NCI-H2029 treated with DMSO at 0.1 percent for 48 hours (cell line): ENCODE measurements at places on chromosomes 1 and 21.

- DNase-seq: no peak
These were observed 439.4 kb downstream of the PTPRU start for GRCh38 chr1:29675481-29676263.

DNA sequence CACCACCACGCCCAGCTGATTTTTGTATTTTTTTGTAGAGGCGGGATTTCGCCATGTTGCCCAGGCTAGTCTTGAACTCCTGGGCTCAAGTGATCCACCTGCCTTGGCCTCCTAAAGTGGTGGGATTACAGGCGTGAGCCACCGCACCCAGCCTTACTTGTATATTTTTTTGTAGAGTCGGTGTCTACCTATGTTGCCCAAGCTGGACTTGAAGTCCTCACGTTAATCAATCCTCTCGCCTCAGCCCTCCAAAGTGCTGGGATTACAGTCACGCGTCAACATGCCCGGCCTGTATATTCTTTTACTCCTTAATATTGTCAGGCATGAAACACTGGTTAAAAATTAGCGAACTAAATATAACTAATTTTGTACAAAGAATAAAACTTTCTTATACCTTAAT lies 5.5 kb upstream of the TOMM20 start:
- no peak for DNase-seq

- DNase-seq: no peak
These were observed 195.6 kb upstream of the ZRANB2 start for GRCh38 chr1:71276466-71276865.

DNA sequence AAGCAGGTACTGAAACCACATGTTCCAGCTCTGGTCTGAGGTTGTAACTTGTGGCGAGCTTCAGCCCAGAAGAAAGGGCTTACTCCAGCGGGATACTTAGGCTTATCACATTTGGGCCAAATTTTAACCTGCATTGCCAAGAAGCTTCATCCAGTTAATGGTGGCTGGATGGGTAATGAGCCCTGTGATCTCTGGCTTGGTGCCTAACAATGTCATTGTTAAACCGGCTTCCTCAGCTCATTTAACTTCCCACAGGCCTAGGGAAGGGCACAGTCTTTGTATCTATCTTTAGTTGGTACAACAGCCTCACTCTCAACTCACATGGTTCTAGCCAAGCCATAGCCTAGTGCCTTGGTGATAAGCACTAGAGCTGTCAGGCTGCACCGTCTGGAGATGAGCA lies 43.6 kb upstream of the CCDC190 start:
- no peak for DNase-seq

- no peak for DNase-seq
These were observed 220.6 kb upstream of the PKN2 start for GRCh38 chr1:88463401-88463985.

DNA sequence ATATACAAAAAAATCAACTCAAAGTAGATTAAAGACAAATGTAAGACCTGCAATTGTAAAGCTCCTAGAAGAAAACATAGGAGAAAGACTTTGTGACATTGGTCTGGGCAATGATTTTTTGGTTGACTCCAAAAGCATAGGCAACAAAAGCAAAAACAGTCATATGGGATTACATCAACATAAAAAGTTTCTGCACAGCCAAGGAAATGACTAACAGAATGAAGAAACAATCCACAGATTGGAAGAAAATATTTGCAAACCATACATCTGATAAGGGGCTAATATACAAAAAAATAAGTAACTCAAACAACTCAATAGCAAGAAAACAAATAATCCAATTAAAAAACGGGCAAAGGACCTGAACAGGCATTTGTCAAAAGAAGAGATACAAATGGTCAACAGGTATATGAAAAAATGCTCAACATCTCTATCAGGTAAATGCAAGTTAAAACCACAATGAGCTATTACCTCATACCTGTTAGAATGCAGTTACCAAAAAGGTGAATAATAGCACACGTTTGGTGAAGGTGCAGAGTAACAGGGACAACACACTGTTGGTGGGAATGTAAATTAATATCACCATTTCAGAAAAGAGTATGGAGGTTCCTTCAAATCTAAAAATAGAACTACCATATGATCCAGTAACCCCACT lies 173.7 kb upstream of the COA6 start:
- no peak for DNase-seq

DNA sequence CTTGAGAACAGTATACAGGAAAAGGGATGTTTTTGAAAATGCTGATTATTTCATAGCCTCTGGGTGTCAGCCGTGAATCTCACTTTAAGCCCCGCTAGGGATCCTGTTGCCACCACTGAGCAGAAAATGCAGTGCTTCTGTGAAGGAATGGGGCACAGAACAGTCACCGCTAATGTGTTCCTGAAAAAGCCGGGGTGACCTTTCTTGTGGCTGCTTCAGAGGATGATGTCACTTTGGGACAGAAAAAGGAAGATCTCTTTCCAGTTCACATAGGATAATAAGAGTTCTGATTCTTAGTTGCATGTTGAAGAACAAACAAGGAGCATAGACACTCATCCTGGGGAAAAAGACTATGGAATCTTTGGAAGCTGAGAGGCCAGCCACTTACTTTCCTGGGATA lies 349.6 kb downstream of the DISC1 start:
- no peak for DNase-seq

DNA sequence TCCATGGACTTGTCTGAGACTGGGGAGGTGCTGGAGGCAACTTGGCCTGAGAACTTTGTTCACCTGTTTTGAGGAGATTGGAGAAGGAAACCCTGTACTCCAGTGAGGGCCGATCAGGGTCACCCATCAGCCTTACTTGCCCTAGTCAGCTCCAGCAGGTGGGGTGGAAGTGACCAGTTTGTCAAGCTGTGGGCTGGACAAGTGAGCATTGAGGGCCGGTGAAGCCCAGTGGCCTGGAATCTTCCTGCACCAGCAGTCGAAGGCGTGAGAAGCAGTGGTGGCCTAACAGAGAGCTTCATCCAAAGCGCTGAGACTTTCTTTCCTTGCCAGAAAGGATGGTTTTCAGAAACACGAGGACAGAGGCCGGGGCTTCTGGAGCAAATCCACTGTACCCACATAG lies 9.6 kb downstream of the SLC37A1 start:
- DNase-seq: no peak

DNA sequence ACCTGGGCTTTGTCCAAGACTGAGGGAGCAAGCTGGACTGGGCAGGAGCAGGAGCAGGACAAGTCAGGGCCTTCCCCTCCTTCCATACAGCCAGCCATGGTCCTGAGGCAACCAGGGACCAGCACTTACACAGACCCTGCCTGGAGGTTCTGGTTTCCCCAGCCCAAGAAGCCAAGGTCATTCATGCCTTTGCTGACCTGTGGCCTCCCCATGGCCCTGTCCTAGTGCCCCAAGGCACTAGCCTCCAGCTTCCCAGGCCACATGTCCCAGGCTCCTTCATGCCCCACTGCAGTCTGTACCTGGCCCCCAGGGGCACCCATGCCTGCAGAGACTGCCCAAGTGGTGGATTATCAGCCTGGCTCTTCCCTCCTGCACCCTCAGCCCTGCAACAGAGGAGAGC lies 243.9 kb downstream of the TOMM20 start:
- DNase-seq: no peak

GRCh38 chr1:185292237-185292636 lies 24.8 kb downstream of the IVNS1ABP start:
- no peak for DNase-seq

DNA sequence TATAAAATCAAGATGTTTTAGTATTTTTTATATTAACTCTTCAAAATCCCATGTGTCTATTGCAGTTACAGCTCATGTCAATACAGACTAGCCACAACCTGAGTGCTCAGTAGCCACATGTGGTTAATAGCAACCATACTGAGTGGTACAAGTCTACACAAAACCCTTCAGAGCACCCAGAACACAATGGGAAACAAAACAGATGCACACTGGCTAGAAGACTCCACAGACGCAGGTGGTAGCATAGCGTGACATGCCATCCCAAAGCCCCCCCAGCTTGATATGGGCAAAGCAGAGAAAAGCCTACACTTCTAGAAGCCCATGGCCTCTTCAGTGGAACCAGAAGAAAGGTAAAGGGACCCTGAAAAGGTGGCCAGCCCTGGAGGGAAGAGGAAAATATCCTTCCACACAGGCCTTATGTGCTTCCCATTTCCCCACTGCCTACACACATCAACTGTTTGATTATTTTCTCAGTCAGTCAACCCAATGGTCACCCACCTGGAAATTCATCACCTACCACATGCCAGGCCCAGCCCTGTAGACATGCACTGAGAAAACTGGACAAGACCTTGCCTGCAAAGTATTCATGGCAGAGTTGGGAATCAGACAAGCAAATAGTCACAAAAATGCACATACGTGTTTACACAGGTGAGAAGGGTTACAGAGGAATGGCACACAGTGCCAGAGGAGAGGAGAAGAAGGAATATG lies 175.0 kb downstream of the VAV3 start:
- no peak for DNase-seq

DNA sequence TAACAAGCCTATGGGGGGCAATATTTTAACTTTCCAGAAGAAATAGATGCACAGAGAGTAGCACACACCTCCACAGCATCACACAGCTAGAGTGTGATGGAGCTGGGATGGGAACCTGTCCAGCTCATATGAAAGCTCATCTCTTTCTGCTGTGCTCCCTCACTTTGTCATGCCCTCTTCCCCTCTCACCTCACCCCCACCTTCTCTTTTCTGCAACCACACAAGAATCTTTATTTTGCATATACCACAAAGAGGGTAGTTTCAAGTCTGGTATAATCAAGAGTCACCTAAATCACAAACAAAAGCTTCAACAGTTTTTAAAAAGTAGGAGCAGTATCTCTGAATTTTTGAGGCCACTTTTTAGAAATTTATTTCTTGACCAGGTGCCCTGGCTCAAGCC lies 22.6 kb downstream of the FOXD2 start:
- no peak for DNase-seq

- DNase-seq: no peak
These were observed 16.9 kb downstream of the PLA2G4A start for GRCh38 chr1:186845576-186846210.

- DNase-seq: no peak
These were observed 80.7 kb upstream of the MROH9 start for GRCh38 chr1:170854677-170855076.

DNA sequence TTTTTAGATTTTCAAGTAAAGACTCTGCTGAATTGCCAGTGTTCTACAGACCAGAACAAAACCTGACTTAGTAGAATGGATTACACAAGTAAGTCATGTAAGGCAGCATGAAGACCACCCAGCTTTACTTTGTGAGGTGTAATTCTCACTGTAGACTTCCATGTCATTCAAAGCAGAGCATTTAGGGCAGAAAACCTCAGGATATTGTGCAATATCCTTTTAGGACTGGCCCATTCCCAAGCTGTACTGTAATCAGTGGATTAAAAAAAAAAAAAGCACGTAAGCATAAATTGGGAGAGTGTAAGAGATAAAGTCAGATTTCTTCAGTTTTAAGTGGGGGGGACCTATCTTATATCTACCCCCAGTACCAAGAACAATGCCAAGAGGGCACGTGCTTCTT lies 380.5 kb upstream of the PRMT6 start:
- DNase-seq: no peak

DNA sequence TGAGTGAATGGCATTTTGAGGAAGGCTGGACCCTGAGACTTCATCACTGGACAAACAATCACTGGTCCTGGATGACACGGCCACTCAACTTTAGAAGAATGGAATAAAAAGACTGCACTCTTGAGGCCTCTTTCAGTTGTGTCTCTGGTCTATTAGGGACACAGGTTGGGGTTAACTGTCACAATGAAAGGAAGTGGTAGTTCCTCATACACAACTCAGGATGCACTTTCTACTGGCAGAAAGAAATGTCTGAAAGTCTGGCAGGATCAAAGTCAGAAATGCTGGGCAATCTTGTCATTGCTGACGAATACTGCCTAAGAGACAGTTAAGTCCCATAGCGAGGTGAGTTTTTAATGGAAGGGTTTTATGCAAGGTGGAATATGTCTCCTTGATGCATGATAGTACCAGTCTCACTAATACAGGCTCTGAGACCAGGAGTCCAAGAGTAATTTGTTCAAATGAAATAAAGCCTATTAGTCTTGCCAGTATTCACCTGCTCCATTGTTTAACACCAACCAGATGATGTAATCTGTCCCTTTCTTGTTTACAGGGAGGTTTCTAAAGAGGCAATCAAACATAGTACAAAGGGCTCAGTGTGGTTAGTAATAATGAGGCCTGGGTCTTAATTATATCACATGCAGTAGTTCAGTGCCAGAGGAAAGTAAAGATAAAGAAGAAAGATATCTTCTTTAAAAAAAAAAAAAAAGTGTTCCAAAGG lies 11.2 kb upstream of the RRP15 start:
- peak; percentile 63 for DNase-seq

DNA sequence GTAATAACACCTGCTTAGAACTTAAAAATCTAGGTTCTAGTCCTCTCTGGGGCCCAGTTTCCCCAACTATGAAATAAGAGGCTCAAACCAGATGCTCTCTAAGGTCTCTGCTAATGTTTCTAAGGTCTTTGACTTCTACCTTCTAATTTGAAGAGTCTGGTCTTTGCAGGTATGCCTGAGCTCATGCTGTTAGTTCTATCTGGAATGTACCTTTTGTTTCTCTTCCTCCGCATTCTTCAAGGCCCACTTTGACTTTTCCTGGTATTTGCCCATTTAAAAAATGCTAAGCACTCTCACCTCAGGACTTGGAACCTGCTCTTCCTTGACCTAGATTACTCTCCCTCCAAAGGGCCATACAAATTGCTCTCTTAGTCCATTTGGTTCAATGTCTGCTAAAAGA lies 13.5 kb downstream of the SLC35D1 start:
- DNase-seq: no peak

DNA sequence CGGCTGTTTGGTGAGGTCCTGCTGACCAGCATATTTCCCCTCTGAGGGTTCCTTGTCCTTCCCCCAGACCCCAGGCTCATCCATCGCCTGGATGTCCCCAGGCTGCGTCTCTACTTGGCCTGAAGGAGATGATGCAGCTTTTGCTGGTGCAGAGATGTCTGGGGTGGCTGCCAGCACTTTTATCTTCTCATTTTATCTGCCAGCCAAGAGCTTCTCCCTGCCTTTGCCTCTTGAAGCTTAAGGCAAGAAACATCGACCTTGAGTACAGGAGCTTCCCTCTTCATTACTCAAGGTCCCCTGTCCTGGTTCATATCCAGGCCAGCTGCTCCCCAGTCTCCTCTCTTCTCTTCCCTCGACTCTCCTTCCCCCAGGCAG lies 9.2 kb upstream of the H6PD start:
- no peak for DNase-seq

GRCh38 chr1:185480545-185480944 lies 163.5 kb upstream of the IVNS1ABP start:
- DNase-seq: no peak

- DNase-seq: no peak
These were observed 35.1 kb downstream of the FGGY start for GRCh38 chr1:59331686-59332620.
